Stimulated activated CD4-positive, alpha-beta T cell treated with anti-CD3 and anti-CD28 coated beads, Interleukin-1b, Interleukin-23, amount 100 ng/mL, for 1 hour (primary cell): ENCODE measurements at places on chromosomes 11 and 22.

- DNase-seq = no peak
Observed at GRCh38 chr11:92656783-92657182, 312.7 kb upstream of the MTNR1B start.

- no peak for DNase-seq
Observed at GRCh38 chr11:95884376-95884775, 39.5 kb downstream of the MTMR2 start.

GRCh38 chr11:125314276-125315078, 149.9 kb downstream of the PKNOX2 start:
- DNase-seq = no peak

DNA sequence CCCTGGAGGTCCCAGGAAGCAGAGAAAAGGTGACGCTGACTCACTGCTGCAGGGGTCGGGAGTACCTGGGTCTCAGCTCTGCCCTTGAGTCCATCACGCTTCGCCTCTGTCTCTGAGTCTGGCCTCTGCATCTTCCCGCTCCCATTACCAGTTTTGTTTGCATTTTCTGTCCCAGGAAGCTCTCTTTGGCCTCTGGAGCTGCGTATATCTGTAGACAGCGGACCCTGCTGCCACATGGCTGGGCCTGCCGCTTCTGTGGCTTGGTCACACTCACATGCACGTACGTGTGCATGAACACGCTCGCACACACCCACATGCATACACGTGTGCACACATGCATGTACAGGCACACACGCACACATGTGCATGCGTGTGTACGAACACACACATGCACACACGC, 20.8 kb upstream of the APOBEC3A start:
- DNase-seq = no peak

DNA sequence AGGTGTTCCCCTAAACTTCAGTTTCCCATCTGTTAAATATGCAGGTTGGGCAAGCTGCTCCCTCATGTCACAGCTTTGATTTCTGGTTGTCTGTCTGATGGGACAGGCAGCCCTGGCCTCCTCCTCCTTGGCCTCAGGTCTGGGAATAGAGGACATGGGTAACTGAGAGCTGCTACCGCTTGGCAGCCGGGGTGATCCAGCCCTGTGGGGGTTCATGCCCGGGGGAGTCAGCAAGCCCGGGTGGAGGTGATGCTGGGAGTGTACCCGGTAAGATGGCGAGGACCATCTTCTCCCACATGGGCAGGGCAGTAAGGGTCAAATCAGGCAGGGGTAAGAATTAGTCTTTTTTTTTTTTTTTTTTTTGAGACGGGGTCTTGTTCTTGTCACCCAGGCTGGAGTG, 845.0 kb downstream of the TBC1D22A start:
- DNase-seq = no peak

- no peak for DNase-seq
Observed at GRCh38 chr11:22430141-22430541, 92.0 kb downstream of the SLC17A6 start.

DNA sequence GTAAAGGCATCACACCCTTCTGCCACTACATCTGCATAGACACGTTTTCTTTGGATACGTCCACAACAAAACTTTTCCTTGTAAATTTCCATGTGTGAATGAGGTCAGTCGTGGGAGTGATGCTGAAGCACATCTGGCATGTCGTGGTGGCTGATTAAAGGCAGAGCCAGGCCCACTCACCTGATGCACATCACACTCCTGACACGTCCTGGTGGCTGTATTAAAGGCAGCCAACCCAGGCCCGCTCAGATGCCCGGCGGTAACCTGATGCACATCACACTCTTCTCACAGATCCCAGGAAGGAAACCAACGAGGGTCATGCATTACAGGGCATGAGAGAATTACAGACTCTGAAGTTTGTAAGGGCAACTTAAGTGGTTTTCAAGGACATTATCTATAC, 321.6 kb upstream of the B3GAT1 start:
- no peak for DNase-seq

DNA sequence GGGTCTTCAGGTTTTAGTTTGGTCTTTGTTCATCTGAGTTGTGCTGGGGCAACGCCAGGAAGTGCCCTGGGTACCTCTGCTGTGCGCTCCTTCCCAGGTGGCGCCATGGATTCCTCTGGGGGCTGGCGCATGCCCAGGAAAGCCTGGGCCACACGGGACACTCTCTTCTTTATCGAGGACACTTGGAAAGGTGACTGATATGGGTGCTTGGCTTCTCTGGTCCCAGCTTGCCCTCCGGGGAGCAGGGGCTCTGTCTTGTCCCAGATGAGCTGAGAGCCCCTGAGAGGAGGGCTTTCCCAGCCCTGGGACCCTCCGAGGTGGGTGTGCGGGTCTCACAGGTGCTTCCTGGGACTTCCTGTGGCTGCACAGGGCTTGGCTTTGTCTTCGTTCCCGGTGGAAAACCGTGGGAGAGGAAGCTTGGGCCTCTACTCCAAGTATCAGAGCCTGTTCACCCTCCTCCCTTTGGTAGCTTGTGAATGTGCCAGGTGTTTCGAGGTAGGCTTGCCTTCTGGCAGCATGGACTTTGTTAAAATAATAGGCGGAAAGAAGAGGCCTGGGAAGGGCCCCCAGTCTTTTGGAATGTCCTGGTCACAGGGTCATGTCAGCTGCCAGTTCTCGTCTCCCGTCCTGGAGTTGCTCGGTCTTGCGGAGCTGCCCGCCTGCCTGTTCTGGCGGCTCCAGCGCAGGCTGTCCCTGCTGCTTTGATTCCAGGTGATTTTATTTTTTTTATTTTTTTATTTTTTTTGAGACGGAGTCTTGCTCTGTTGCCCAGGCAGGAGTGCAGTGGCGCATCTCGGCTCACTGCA, 10.1 kb upstream of the NEAT1 start:
- no peak for DNase-seq

GRCh38 chr11:124320097-124320496, at the start of gene OR8D2:
Gene OR8D2 (minus strand): TSS chr11:124320197. CDS start chr11:124320197, 0 bp downstream.
- no peak for DNase-seq

DNA sequence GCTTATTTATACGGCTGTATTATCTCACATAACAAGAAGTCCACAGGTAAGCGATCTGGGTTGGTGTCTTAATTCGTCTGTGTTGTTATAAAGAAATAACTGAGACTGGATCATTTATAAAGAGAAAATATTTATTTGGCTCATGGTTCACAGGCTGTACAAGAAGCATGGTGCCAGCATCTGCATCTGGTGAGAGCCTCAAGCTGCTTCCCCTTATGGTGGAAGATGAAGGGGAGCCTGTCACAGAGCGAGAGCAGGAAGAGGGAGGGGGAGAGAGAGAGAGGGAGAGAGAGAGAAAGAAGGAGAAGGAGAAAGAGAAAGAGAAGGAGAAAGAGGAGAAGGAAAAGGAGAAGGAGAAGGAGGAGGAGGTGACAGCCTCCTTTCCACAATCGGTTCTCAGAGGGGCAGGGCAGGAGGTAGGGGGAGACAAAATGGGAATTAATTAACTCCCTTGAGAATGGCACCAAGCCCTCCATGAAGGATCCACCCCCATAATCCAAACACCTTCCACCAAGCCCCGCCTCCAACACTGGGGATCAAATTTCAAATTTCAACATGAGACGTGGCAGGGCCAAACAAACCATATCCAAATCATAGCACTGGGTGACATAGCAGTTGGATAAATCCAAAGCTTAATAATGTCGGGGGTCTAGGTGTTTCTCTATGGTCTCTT, 15.0 kb upstream of the TRIM44 start:
- DNase-seq = no peak

DNA sequence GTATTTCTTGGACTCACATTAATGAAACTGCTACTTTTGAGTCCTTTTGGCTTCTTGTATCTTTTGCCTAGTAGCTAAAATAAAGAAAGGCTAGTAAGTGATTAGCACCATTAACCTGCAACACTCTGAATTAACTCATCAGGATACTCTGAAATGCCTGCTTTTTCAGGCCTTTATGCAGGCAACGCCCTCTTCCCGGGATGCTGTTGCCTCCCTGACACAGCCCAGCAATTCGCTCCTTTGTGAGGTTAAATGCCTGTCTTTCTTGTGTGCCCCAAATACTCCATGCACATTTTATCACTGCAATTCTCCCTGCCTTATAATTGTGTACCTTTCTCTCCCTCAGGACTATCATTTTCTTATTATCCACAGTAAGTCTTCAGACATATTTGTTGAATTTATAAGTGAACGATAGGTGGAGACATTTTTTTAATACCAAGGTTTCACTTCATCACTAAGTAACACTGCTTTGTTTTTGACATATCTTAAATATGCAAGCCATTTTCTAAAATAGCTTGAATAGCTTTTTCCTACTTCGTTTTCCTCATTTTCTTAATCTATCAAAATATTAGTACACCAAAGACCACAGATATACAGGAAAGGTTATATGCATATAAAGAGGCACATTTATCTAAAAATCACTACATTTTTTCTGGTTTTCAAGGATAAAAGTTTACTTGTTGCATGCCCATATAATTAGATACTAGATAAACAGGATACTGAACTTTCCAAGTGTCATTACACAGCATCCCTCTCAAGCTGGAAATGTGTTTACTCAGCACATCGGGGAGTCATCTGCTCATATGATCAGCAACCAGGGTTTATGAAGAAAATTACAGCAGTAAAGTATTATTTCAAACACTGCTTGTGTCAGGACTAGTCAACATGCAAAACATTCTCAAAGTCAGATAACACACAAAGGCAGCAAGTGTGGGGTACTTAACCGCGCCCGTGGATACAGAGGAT, 48.5 kb upstream of the DDI1 start:
- no peak for DNase-seq

DNA sequence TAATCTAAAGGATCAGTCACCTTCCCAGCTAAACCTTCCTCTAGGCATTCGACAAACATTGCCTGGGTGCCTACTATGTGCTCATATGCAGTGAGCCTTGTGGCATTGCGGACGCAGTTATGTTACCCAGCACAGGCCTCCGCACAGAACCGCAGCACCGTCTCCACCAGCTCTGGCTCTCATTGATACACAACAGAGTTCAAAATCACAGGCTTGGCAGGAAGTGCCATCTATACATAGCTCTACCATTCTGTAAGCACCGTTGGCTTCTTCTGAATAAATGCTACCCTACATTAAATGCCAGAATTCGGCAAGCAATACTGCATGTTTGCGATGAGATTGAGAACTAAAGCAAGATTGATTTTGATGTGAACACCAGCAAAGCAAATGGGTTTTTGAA, 31.0 kb downstream of the DSCAML1 start:
- DNase-seq = no peak

- no peak for DNase-seq
Observed at GRCh38 chr11:10622108-10622507, 53.6 kb upstream of the LYVE1 start.

- no peak for DNase-seq
Observed at GRCh38 chr11:35750981-35751663, 88.5 kb downstream of the TRIM44 start.

- no peak for DNase-seq
Observed at GRCh38 chr11:17129003-17129402, 51.5 kb upstream of the RPS13 start.

- DNase-seq = no peak
Observed at GRCh38 chr22:36405671-36406538, 18.1 kb upstream of the MYH9 start.

- no peak for DNase-seq
Observed at GRCh38 chr11:94128291-94128745, 323 bp upstream of the PANX1 start.

DNA sequence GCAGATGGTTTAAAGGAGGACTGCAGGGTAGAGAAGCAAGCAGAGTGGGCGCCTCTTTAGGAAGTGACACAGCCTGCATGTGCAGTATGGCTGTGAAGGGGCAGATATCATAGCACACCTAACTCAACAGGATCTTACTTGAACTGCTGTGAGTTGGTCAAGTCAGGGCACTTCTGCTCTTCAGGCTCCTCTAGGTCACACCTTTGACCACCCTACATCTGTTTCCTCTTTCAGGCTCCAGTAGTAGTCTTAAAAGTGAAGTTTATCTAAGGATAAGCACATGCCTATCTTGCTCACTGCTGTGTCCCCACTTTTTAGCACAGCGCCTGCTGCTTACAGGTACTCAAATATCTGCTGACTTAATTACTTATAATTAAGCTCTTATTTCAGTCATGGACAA, 6.5 kb downstream of the MRPL16 start:
- DNase-seq = no peak

DNA sequence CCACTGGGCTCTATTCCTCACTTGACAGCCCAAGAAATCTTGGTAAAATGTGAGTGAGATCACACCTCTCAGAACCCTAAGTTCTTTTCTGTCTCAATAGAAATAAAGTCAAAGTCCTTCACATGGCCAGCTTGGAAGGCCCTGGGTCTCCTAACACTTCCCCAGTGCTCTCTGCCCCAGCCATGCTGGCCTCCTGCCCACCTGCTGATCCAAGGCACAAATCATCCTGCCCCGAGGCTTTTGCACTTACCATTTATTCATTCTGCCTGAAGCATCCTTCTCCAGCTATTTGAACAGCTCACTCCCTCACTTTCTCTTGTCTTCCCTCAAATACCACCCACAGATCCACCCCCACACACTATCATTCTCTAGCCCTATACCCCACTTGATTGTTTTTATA, 26.4 kb downstream of the ISX start:
- DNase-seq = no peak

DNA sequence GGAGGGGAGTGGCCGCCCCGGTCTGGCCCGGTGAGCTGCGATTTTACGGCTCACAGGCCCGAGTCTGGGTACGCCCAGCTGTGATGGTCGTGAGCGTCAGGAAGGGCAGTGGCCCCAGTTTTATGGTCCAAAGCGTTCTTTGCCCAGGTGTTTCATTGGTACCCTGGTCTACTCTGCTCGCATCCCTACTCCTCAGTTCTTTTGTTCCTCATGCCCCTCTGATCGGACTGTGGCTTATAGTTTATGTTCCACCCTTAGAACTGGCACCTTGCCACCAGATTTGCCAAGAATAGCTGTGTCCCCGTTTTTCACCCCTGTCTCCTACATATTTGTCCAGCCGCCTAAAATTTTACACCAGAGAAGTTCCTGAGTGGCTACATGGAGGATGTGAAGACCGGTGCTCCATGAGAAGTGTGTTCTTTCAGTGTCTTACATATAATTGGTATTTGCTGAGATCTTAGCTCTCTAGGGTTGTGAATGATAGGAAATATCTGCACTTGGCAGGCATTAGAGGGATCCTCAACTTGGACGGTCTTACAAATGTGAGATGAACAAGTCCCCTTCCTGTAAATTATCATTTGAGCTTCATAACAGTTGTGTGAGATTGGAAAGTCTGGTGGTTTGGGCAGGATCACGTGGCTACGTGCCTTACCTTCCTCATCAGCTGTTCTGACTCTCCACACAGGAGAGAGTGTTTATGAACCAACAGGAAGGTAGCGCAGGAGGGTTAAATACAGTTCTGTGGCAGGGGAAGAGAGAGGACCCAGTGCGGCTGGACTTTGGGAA, 1.1 kb downstream of the PANX1 start:
- no peak for DNase-seq

- DNase-seq = no peak
Observed at GRCh38 chr11:8291421-8292350, 28.0 kb upstream of the LMO1 start.

GRCh38 chr22:41841085-41841712, 8.3 kb downstream of the SREBF2 start:
- DNase-seq = no peak
